ENCODE measurements at places on chromosomes 2 and 18. TPM values are rescaled to one million over a fixed set of nuclear protein-coding genes. Genes with fewer than 3 reads are reported as not detected.
A peak's percentile ranks its signal among the peaks of the same experiment; 100 is the strongest.

Gene MALL
- total RNA-seq = 25.3 TPM

GRCh38 chr2:180311-180710 lies 83.5 kb downstream of the SH3YL1 start:
- no peak overlapping the region for H3K4me3 ChIP-seq
- no peaks in the 10 kb centered on the region for H3K4me1 ChIP-seq
- H3K27ac ChIP-seq = no peak overlapping the region
- no peak for DNase-seq
- H3K27me3 ChIP-seq = no peaks in the 10 kb centered on the region
- no peaks in the 10 kb centered on the region for H3K36me3 ChIP-seq

DNA sequence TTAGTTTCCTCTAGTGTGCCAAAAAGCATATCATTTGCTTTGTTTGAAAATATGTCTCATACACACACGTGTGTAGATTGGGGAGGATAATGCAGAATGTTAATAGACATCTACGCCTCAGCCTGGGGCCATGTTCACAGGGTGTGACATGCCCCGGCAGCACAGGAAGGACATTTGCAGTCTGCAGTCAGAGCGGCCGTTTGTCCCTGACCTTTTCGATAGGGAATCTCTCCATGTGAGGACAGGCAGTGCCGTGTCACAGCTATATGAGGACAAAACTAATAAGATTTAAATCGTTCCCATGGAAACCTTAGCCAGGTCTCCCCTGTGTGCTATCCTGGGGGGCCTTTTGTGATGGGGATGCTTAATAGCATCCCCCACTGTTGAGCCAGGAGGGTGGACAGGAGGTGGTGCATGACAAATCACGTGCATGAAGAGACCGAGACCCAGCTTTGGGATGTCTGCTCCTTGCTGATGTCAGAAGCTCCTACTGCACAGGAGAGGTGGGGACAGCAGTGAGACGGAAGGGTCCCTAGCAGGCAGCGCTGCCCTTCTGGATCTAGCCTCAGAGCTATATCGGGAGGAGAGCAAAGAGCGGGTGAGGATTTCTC lies 100.6 kb downstream of the RNF144A start:
- peaks cover 48% of the 10 kb centered on the region for H3K4me1 ChIP-seq
- no peaks in the 10 kb centered on the region for H3K36me3 ChIP-seq
- DNase-seq = no peak
- H3K4me3 ChIP-seq = no peak overlapping the region

DNA sequence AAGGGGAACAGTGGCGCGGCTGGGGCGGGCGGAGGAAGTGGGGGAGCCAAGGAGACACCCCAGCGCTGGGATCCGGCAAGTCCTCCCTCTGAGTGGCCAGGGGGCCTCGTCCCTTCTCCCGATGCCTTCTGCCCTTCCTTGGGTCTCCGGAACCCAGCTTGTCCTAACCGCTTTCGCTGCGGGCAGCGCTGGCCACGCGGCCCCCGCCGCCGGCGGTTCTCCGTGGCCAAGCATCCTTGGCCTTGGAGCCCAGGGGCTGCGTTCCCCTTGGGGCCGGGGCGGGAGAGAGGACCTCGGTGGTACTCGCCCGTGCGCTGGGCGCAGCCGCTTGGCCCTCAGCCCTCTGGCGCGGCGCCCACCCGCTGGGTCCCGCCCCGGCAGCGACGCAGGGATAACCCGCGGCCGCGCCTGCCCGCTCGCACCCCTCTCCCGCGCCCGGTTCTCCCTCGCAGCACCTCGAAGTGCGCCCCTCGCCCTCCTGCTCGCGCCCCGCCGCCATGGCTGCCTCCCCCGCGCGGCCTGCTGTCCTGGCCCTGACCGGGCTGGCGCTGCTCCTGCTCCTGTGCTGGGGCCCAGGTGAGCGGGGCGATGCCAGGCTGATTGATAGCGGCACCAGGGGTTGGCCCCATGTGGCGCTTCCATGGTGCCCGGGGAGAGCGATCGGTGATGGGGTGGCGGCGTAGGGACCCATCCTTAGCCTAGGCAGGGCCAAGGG lies 128.7 kb downstream of the UXS1 start:
- peak overlapping the region; percentile 78 for H3K4me3 ChIP-seq
- DNase-seq = no peak
- no peaks in the 10 kb centered on the region for H3K36me3 ChIP-seq
- H3K27ac ChIP-seq = no peak overlapping the region
- H3K4me1 ChIP-seq = peaks cover 17% of the 10 kb centered on the region

DNA sequence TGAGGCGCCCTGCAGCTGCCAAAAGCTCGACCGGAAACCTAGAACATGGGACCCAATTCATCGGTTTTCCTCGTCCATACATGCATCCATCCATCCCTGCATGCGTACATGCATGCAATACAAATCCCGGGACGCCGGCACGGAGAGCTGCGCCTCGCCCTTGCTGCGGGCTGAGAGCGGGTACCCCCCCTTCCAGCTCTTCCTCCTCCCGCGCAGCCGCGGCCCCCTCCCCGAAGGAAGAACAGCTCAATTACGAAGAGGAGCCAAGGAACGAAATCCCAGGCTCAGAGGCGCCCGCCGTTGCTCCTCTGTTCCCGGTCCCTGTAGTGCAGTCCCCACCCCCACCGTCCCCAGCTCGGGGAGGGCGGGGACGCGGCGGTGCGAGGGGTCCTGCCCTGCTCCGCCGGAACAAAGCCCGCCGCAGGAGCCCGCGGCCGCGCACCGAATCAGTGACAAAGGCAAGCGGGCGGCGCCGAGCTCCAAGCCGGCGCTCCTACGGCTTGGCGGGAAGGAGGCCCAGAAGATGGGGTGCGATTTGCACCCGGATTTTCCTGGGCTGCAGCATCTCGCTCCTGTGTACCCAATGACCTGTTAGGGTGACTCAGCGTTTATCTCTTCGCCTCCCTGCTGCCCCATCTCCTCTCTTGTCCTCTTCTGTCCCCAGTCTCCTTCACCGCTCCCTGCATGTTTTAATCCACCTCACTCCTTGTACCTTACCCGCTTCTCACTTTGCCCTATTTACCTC lies 8.9 kb upstream of the POU3F3 start:
- H3K27me3 ChIP-seq = no peaks in the 10 kb centered on the region
- peak overlapping the region; percentile 52 for H3K4me3 ChIP-seq
- no peak overlapping the region for H3K27ac ChIP-seq
- DNase-seq = no peak
- H3K36me3 ChIP-seq = no peaks in the 10 kb centered on the region

Gene DSEL
- 34.1 TPM for total RNA-seq

- H3K4me1 ChIP-seq = no peaks in the 10 kb centered on the region
- DNase-seq = no peak
- H3K27ac ChIP-seq = no peak overlapping the region
- H3K27me3 ChIP-seq = no peaks in the 10 kb centered on the region
- H3K4me3 ChIP-seq = no peak overlapping the region
Measured at GRCh38 chr2:148167855-148168254, 147.0 kb downstream of the MBD5 start.

Gene RALBP1
- 47.1 TPM for total RNA-seq

Gene NEURL3
- total RNA-seq = not detected

DNA sequence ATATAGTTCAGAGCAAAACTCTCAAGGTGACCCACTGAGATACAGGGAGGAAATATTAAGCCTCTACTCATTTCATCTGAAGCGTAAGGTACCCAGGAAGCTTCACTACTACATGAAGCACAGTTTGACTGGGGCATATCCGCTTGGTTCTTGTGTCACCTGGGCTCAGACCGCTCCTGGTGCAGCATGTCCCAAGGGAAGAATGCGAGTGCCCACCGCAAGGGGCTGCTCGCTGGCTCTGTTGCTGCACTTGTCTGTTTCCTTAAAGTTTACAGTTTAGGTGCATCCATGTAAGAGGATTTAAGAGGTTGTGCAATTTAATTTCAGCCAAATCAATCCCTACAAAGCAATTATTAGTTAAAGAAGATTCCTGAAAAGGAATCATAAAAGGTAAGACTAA lies 507.8 kb downstream of the FBXO15 start:
- H3K27ac ChIP-seq = no peak overlapping the region
- H3K4me1 ChIP-seq = no peaks in the 10 kb centered on the region
- no peaks in the 10 kb centered on the region for H3K36me3 ChIP-seq
- H3K4me3 ChIP-seq = no peak overlapping the region

DNA sequence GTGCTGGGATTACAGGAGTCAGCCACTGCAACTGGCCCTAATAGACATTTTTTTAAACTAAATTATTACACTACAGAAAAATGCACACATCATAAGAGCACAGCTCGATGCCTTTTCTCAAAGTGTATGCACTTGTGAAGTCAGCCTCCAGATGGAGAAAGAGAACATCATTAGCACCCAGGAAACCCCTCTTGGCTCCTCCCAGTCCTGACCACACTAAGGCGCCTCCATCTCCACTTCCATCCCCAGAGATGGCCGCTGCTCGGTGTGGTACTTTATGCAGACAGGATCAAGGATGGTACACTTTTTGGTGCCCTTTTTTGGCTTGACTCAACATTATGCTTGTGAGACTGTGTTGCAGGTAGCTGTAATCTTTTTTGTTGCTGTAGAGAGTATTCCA lies 34.8 kb downstream of the RRM2 start:
- H3K27ac ChIP-seq = no peak overlapping the region
- DNase-seq = no peak
- H3K36me3 ChIP-seq = no peaks in the 10 kb centered on the region
- no peak overlapping the region for H3K4me3 ChIP-seq

DNA sequence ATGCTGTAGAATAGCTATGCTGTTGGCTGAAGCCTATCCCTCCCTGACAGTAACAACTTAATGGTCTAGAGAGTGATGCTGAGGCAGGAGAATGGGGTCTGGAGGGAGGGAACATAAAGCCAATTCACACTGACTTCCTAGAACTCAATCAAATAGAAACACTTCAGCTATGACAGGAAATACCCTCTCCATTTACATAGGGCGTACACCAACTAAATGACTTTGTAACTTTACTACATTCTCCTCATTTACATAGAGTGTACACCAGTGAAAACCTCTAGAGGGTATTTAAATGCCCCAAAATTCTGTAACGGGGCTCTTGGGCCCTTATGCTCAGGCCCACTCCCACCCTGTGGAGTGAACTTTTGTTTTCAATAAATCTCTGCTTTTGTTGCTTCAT lies 41.5 kb downstream of the YPEL5 start:
- no peak overlapping the region for H3K4me3 ChIP-seq
- no peaks in the 10 kb centered on the region for H3K4me1 ChIP-seq
- no peaks in the 10 kb centered on the region for H3K36me3 ChIP-seq
- DNase-seq = no peak
- H3K27ac ChIP-seq = no peak overlapping the region
- H3K27me3 ChIP-seq = no peaks in the 10 kb centered on the region

GRCh38 chr2:134098321-134098720 lies 155.6 kb upstream of the MGAT5 start:
- H3K27ac ChIP-seq = no peak overlapping the region
- H3K36me3 ChIP-seq = no peaks in the 10 kb centered on the region
- no peaks in the 10 kb centered on the region for H3K4me1 ChIP-seq
- H3K27me3 ChIP-seq = no peaks in the 10 kb centered on the region
- no peak overlapping the region for H3K4me3 ChIP-seq

DNA sequence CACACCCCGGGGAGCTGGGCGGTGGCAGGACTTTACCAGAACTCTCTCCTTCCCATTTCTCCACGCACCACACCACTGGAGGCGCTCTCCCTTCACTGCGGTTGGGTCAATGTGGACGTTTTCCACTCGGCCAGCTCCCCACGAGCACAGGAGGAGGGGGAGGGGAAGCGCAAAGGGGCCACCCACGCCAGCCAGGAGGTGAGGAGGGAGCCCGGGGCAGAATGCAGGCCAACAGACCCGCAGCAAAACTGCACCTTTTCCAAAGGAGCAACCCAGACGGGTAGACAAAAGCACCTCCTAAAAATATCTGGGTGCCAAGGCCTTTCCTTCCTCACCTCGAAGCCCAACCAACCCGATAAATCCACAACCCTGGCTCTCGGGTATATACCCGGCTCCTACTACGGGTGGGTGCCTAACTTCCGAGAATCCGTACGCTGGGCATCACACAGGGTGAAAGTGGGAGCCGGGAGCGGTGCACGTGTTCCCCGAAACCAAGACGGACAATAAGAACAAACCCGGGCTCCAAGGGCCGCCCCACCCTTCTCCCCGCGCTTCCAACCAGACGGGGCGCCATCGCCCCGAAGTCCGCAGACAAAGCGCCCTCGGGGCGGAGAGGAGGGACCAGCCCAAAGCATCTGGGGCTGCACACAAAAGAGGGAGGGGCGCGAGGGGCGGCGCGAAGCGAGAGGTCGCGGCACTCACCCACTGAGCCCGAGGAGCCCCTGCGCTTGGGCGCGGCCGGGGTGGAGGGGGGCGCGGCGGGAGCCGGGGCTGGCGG lies 1.0 kb downstream of the RTN4 start:
- H3K27ac ChIP-seq = peak overlapping the region; percentile 100
- H3K36me3 ChIP-seq = no peaks in the 10 kb centered on the region
- H3K4me3 ChIP-seq = peak overlapping the region; percentile 96

DNA sequence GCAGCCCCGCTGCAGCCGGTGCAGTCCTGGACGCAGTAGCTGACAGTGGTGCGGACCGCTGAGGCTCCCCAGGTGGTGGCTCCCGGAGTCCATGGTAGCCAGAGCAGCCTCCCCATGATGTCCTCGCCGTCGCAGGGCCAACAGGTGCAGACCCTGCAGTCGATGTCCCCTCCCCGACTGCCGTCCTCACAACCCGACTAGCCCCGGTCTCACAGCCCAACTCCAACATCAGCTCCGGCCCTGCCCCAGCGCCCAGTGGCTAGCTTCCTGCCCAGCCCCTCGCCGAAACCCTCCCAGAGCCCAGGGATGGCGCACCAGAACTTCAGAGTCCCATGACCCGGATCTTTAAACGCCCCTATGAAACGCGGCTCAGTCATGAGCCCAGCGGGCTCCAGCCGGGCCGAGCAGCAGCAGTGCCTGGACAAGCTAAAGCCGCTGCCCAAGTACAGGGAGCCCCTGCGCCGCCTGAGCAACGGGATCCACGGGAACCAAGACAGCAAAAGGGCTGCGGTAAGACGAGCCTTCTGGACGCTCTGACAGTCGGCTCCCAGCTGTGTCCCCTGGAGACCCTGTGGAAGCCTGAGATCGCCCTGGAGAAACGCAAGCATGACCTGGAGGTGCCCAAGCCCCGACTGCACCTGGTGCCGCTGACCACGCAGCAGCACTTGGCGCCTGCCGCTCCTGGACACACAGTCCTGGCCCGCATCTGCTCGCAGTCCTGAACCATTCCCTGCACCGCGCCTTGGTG lies 53.8 kb upstream of the TUBA3E start:
- no peak overlapping the region for H3K4me3 ChIP-seq
- H3K27me3 ChIP-seq = no peaks in the 10 kb centered on the region
- no peak for DNase-seq
- no peaks in the 10 kb centered on the region for H3K36me3 ChIP-seq
- no peaks in the 10 kb centered on the region for H3K4me1 ChIP-seq

- no peaks in the 10 kb centered on the region for H3K27me3 ChIP-seq
- H3K27ac ChIP-seq = no peak overlapping the region
- DNase-seq = no peak
Measured at GRCh38 chr2:204234879-204235278, 298.3 kb downstream of the ICOS start.

- no peak overlapping the region for H3K27ac ChIP-seq
- no peak overlapping the region for H3K4me3 ChIP-seq
- H3K36me3 ChIP-seq = peaks cover 66% of the 10 kb centered on the region
- H3K27me3 ChIP-seq = no peaks in the 10 kb centered on the region
- no peak for DNase-seq
Measured at GRCh38 chr2:231280846-231281245, 82.4 kb downstream of the ARMC9 start.
